ENCODE measurements at places on chromosomes 6 and 20. TPM values are rescaled to one million over a fixed set of nuclear protein-coding genes. Genes with fewer than 3 reads are reported as not detected.

DNA sequence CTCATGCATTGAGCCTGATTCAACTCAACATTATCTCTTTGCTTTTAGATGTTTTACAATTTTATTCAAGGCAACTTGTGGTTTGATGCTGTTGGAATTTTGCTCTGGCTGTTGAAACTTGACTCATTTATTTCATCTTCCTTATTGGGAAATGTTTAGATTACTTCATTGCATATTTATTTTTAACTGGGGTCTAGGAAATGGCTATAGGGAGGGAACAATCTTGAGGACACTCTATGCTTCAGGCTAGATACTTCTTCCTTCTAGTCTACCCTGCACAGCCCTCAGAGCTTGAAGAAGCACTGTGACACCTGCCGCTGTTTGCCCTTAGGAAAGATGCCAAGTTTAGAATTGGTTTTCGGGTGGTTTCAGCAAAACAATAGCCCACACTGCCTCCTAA is 183.4 kb downstream of the ADGRG6 start:
- no peak overlapping the region for H3K27ac ChIP-seq
- no peak overlapping the region for H3K4me3 ChIP-seq
- no peak for DNase-seq
- H3K27me3 ChIP-seq, result no peaks in the 10 kb centered on the region
- no peaks in the 10 kb centered on the region for H3K4me1 ChIP-seq
- no peaks in the 10 kb centered on the region for H3K36me3 ChIP-seq

GRCh38 chr6:91420243-91420642 is 833.4 kb upstream of the MAP3K7 start:
- no peak overlapping the region for H3K4me3 ChIP-seq
- no peak overlapping the region for H3K27ac ChIP-seq
- H3K36me3 ChIP-seq, result no peaks in the 10 kb centered on the region
- H3K27me3 ChIP-seq, result no peaks in the 10 kb centered on the region
- no peaks in the 10 kb centered on the region for H3K4me1 ChIP-seq

The SNAP91 gene
- not detected for polyA plus RNA-seq

The MPIG6B gene
- polyA plus RNA-seq, result 10.9 TPM

GRCh38 chr20:32497589-32498224 is 87.4 kb downstream of the NOL4L start:
- H3K4me3 ChIP-seq, result no peak overlapping the region
- H3K36me3 ChIP-seq, result peaks cover 3% of the 10 kb centered on the region
- no peak for DNase-seq
- peaks cover 52% of the 10 kb centered on the region for H3K4me1 ChIP-seq
- peaks cover 3% of the 10 kb centered on the region for H3K27me3 ChIP-seq

DNA sequence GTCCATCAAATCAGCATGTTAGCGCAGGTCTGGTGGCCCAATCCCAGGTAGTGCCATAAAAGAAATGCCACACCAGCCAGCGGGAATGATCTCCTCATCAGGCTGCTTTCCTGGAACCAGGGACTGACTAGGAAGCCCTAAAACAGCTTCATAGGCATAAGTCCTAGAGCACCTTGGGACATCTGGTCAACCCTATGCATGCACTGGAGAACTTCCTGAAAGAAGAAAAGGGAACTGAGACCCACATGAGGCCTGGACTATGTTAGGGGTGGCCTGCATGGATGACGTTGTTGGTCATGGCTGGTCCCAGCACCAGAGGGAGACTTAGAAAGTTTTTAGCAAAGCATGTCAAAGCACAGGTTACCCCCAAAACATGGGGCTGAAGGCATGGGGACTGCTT is 7.6 kb upstream of the KCNK16 start:
- no peak overlapping the region for H3K4me3 ChIP-seq
- DNase-seq, result no peak
- H3K27me3 ChIP-seq, result peaks cover 9% of the 10 kb centered on the region
- H3K27ac ChIP-seq, result no peak overlapping the region
- H3K4me1 ChIP-seq, result peaks cover 8% of the 10 kb centered on the region

The TCFL5 gene
- 0.63 TPM for polyA plus RNA-seq

The HMGCLL1 gene
- not detected for polyA plus RNA-seq

The CPNE5 gene
- 0.52 TPM for polyA plus RNA-seq

The SLC22A7 gene
- not detected for polyA plus RNA-seq

- DNase-seq, result no peak
- no peak overlapping the region for H3K4me3 ChIP-seq
- peaks cover 3% of the 10 kb centered on the region for H3K4me1 ChIP-seq
- peaks cover 5% of the 10 kb centered on the region for H3K36me3 ChIP-seq
- H3K27me3 ChIP-seq, result peaks cover 45% of the 10 kb centered on the region
Measured at GRCh38 chr6:27545271-27546046, 72.6 kb upstream of the ZNF184 start.

DNA sequence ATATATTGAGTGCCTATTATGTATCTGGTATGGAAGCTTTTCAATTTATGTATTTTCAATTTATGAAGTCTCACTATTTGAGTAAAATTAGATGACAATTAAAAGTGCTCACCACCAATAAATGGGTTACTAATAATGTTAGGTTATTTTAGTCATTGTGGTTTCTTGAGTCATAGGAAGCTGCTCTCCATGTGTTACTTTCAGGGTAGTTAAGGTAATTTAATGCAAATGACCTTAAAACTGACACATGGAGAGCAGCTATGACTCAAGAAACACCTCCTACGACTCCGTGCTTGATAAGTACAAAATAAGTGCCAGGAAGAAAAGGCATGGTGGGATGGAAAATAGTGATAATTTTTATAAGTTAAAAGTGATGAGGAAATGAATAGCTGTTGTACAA is 16.5 kb upstream of the TINAG start:
- H3K4me3 ChIP-seq, result no peak overlapping the region
- H3K27ac ChIP-seq, result no peak overlapping the region
- H3K4me1 ChIP-seq, result no peaks in the 10 kb centered on the region

The BHLHE23 gene
- not detected for polyA plus RNA-seq

DNA sequence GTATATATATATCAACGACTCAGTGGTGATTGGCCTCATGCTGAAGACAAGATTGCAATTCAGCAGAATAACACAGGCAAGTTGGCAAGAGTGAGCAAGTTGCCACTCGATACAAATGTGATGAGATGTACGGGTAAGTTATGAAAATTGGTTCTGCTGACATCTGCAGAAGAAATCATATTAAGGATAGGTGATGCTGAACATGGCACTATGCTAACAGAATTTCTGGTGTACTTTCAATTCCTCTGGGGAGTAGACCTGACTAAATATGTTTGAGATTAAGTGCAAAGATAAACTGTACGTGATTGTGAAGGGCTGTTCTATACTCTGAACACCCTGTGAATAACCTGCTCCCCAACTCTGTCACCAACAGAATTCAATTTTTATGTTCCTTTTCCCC is 758.2 kb downstream of the TBC1D32 start:
- no peak overlapping the region for H3K27ac ChIP-seq
- no peak for DNase-seq
- H3K4me1 ChIP-seq, result no peaks in the 10 kb centered on the region

Data from immature natural killer cell (primary cell).